ENCODE measurements at places on chromosomes 2 and 18.

GRCh38 chr18:60389314-60389713, 16.7 kb upstream of the MC4R start:
- DNase-seq: no peak

GRCh38 chr2:8644605-8645175, 37.2 kb upstream of the ID2 start:
- no peak for DNase-seq

- DNase-seq: no peak
Observed at GRCh38 chr2:25062511-25062917, 20.6 kb downstream of the EFR3B start.

DNA sequence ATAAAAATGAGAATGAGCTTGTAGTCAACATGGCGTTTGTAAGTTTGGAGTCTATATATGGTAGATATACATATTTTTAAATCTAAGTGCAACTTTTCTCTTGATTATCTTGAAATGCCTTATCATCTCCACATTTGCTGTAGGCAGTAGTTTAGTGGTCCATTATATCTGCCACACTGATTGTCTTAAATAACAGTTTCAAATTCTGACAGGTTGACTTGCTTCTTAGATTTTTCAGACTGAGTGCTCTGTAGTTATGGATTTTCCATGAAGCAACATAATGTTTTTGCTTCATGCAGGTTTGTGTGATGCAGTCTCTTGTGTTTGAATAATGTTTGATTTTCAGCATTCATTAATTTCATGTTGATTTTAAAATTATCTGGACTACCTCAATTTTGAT, 12.3 kb downstream of the PARD3B start:
- no peak for DNase-seq

DNA sequence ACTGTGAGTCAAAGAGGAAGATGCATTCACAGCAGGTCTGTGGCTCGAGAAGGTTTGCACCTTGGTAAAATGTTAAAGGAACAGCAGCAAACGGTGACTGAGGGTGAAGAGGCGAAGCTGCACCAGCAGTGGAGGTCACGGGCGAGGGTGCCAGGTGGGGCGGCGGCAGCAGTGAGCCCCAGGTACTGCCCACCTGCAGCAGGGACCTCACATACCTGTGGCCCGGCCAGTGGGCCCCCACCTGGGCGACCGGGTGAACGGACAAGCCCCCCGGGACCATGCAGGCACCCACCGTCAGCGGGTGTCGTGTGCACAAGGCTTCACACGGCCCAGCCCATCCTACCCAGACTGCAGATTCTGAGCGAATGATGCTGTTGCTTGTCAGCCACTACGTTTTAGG, 23.6 kb upstream of the KCNG2 start:
- DNase-seq: no peak

- no peak for DNase-seq
Observed at GRCh38 chr2:210432633-210433032, 43.9 kb downstream of the LANCL1 start.

GRCh38 chr18:49520661-49521145, 33.7 kb upstream of the C18orf32 start:
- DNase-seq: no peak

DNA sequence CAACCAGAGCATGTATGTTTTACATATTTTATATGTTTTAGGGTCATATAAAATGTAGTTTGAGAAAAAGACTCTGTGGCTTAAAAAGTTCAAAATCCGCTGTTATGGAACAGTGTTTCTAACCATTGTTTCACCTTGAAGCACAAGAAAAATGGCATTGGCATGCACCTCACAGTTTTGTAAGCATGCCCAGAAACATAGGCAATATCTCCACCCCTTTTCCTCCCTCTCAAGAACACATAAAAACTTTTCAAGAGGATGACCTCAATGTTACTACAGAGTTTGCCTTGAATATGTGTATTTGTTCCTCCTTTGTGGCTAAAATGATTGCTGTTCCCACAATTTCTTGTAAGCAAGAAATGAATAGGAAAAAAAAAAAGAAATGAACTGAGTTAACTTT, 29.3 kb upstream of the SLC40A1 start:
- DNase-seq: no peak

GRCh38 chr2:234843411-234843810, 108.4 kb upstream of the SH3BP4 start:
- DNase-seq: no peak

GRCh38 chr2:125224830-125225229, 1199.7 kb downstream of the CNTNAP5 start:
- no peak for DNase-seq

DNA sequence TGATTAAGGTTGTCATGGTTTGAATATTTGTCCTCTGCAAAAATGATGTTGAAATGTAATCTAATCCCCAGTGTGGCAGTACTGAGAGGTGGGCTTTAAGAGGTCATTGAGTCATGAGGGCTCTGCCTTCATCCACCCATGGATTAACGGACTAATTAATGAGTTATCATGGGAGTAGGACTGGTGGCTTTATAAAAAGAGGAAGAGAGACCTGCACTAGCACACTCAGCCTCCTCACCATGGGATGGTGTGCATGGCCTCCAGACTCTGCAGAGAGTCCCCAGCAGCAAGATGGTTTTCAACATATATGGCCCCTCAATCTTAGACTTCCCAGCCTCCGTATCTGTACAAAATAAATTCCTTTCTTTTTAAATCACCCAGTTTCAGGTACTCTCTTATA, 41.0 kb downstream of the DTNB start:
- no peak for DNase-seq

DNA sequence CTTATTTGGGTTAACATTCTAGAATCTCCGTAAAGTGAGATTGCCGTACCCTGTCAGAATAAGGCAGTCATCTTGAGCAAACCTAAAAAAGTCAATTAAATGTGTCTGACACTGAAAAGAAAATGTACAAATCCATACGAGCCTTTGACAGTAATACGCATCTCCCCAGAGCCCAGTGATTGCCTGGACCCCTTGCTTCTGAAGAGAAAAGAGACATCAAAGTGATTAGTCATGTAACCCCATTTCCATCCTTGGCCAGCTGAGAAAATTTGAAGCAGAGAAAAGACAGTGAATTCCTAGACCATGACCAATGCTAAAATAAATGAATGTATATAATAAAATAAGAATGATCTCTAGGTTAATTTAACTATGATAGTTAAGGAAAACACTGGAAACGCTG, 1499.4 kb downstream of the SUCLG1 start:
- DNase-seq: no peak

- DNase-seq: no peak
Observed at GRCh38 chr2:84126084-84126483, 333.0 kb downstream of the SUCLG1 start.

DNA sequence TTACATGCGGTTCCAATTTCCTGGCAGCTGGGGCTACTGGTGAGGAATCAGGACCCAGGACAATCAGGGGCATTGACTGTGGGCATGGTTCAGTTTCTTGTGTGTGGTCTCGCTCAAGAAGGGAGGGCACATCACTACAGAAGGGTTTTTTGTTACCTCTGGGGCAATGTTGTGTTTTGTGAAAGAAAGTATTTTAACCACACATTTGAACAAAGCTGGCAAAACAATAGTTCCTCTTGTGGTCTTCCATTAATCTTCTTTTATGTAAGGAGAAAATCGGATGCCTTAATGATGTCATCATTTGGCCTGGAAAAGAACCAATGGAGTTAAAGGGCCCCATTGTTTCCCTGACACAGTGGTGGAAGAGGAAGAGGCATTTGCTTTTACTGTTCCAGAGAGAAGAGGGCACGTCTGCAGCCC, 197.4 kb downstream of the SH3BP4 start:
- DNase-seq: no peak

- no peak for DNase-seq
Observed at GRCh38 chr2:174202188-174202587, 46.1 kb downstream of the OLA1 start.

GRCh38 chr2:202604699-202605098, 30.1 kb upstream of the FAM117B start:
- no peak for DNase-seq

- DNase-seq: no peak
Observed at GRCh38 chr2:172745636-172746035, 10.0 kb downstream of the RAPGEF4 start.

DNA sequence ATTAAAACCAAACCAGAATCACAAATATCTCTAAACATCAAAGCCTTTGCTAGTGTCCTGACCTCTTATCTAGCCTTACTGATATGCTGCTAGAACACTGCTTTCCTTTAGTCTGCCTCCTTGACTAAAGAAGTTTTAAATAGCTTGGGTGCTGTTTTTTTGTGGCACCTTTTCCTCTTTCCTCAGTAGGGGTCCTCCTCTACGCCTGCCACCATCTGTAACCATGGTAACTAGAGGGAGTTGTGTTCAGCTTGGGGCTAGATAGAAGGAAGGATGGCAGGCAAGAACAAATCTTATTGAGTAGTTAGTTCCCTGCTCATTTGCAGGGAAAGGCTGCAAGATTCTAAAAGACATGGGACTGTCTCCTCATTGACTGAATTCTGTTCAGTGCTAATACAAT, 86.0 kb downstream of the TAF4B start:
- no peak for DNase-seq

- DNase-seq: no peak
Observed at GRCh38 chr2:24899361-24899910, 20.6 kb downstream of the ADCY3 start.

- no peak for DNase-seq
Observed at GRCh38 chr2:60351321-60351720, 202.1 kb downstream of the BCL11A start.

DNA sequence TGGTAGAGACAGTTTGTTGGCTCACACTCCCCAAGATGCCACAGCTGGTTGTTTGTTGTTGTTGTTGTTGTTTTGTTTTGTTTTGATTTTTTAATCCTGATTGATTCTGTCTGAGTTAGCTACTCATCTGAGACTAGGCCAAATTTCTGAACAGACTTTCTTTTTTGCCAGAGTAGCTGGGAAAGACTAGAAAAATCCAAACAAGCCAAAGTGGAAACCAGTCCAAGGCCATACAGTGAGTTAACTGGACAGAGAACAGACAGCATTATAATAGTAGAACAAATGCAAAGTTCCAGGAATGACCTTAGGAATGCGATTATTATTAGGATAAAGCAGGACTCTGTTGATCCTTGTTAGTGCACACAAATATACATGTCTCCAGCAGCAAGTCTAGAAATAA, 43.8 kb upstream of the CYP26B1 start:
- DNase-seq: no peak
